Cortex of kidney (tissue), 1 donor: ENCODE measurements at places on chromosomes 7 and 10.

- no peak for DNase-seq
These were observed 60.5 kb downstream of the KIAA1217 start for GRCh38 chr10:24269476-24269875.

DNA sequence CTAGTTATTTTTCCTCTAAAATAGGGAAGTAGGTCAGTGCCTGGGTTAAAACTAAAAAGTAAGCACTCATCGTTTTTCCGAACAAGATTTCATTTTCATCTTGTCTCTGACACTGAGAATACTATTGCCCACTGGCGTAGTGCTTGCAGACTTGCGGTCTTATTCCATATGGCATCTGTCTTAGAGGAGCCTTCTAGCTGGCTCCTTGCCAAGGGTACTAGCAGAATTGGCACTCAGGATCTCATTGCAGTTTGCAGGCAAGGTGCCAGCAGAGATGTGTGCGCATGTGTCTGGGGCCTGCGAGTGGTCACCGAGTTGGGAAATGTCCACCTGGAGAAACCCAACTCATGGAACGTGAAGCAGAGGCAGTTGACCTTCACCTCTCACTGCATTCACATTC lies 143.4 kb downstream of the CELF2 start:
- no peak for DNase-seq

DNA sequence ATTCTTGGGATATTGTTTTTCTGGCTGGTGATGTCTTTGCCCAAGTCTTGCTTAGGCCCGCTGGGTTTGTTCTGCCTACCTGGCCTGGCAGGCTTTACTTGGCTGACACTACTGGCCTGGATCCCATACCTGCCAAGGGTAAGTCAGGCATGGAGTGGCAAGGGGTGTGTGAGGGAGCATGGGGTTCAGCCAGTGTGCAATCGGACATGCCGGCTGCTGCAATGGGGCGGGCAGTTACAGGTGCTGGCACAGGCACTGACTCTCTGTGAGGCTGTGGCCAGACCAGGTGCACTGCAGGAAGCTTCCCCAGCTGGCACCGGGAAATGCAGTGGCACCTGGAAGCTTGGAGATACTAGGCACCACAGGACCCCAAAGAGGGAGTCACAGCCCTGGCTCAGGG lies 168.4 kb downstream of the PON1 start:
- no peak for DNase-seq

DNA sequence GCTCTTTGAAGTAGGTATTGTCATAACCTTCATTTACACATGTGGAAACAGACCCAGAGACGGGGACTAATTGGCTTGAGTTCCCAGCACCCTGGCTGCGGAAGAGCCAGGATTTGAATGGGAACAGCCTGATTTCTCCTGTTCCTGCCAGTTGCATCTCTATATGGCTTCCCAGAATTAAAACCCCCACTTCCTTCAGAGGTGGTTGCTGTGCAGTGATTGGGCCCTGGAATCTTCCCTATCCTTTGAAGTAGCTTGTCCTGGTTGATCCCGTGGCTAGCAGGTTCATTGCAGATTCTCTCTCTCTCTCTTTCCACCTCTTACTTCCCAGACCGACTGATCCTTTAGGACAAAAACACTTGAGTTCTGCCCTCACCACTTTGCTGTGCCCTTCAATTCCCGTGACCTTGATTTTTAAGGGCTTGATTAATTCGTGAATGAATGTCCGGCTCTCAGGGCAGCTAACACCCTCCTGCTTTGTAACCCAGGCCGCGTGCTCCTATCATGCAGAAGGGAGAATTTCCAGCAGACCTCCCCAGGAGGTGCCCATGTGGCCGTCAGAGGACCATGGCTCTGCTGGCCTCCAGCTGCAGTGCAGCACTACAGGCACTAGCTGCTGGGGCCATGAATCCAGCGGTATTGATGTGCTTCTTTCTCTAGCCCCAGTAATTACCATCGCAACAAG lies 120.6 kb upstream of the AGK start:
- no peak for DNase-seq

GRCh38 chr7:3027005-3027845 lies 16.4 kb downstream of the CARD11 start:
- no peak for DNase-seq

- DNase-seq, result no peak
These were observed 151.5 kb upstream of the AOAH start for GRCh38 chr7:36875794-36876193.

DNA sequence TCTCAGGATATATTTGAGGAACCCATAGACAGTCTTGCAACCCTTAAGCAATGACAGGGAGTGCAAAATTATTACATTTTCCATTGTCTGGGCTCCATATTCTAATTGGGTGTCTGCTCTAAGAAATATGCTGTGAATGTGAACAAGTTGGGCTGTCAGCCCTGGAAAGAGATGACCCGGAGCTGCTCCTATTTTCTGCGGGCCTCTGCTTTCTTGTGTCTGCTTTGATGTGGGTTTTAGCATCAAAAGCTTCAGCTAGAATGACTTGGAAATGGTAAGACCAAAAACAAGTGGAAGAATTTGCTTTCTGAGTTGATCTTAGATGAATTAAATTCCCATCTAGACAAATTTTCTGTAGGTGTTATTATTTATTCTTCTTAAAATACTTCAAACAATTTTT lies 343.6 kb upstream of the IGFBP3 start:
- no peak for DNase-seq

DNA sequence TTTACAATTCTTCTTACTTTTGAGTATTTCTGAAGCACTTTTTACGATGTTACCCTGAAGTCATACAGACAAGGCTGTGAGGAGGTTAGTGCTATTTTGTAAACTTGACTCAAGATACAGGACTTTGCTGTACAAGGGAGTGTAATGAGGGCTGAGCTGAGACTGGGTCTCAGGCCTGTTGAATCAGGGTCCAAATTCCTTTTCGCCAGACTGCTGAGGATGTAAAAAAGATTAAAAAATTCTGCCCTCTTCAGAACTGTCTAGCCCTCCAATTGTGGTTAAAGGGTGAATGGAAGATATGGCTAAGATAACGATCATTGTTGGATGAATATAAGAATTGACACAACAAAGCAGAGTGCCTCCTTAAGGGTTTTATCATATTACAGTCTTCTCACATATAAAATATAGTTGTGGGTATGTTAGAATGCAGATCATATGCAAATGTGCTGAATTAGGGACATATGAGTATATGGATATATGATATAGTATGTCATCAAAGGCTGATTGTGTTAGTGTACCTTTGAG lies 165.4 kb downstream of the SUGCT start:
- no peak for DNase-seq

- DNase-seq, result no peak
These were observed 44.1 kb downstream of the VSTM4 start for GRCh38 chr10:49071160-49071761.

DNA sequence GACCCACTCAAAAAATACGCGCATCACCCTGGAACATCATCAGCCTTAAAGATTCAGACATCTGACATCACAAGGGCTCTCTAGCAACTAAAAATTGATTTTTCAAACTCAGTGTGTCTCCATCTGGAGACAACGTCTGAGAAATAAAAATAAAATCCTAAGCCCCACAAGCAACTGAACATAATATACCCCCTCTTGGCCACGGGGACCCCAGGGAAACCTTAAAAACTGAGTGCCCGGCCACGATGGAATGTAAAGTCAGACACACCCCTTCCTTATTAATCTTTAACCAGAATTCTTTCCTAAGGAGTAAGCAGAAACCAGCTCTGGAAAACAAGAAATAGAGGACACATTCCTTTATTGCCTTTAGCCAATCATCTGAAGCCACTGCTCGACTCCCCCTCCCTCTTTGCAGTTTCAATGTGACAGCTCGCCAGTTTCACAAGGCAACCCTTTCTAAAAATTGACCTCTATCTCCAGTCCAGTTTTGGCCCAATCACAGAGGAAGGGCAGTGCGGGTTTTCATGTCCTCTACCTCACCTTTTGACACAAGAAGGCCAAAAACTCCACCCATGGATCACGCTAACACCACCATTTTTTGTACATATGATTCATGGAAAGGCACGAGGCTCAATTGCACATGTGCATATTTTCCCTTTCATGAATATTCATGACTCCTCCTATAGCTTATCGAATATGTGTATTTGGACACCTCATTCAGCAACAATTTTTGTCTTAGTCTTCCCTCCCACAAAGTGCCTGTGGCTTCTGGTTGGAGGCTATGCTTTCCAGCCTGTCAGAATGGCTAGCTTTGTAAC lies 24.2 kb downstream of the IFIT3 start:
- DNase-seq, result no peak

DNA sequence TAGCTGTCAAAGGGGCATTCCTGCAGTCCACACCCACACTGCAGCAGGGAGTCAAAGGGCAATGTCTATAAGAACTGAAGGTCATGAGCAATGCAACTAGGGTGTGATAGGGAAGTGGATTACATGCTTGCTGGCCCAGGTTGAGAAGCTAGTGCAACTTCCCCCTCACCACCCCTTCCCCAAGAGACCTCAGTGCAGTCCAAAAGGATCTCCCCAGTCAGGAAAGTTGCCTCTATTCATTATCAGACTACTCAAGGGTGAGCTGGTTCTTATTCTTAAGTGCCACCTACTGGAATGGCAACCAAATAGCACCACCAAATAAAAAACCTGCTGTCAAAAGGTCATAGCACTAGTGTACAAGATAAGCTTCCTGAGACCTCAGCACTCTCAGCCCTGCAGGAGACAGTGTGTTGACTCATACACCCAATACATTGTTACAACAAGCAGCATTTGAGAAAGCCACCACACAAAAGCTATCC lies 28.2 kb downstream of the MTERF1 start:
- no peak for DNase-seq

GRCh38 chr10:103855852-103856796 lies 748 bp upstream of the SH3PXD2A start:
- DNase-seq, result no peak

- no peak for DNase-seq
These were observed 42.3 kb downstream of the NOC3L start for GRCh38 chr10:94320285-94320914.

GRCh38 chr7:1839701-1840100 lies 169.6 kb downstream of the ELFN1 start:
- DNase-seq, result no peak
